Hematopoietic multipotent progenitor cell treated with erythropoietin and hydrocortisone succinate and interleukin-3 and kit ligand, for 8 days (in vitro differentiated cells): ENCODE measurements at places on chromosomes 7 and 10.

DNA sequence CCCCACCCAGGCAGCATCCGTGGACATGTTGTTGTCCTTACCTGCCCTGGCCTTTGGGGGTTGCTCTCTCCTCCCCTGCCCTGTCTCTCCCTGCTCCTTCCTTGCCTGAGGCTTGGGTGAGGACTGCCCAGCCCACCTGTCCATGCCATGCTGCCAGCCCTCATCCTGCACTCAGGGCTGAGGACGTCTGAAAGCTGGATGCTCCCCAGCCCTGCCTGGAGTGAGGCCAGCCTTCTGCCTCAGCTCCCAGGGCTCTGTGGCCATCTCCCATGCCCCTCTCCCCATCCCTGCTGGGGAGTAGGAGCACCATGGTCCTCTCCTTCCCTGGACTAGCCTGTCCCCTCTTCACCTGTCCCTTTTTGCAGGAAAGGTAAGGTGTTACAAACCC is 68.4 kb downstream of the RAMP3 start:
- DNase-seq = no peak

DNA sequence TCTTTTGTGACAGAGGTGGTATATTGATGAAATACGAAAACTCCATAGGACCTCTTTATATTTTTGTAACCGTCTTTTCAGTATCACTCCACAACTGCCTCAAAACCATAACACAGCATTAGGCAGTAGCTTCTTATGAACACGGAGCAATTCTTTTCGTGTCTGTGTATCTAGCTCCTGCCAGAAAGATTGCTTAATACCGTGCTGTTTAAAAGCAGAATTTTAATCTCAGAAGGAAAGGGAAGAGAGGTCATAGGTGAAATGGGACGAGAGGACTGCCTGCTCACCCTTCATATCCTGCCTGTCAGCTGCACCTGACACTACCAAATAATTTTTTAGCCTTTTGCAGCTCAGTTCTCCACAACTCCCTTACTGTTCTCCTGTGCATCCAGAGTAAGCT is 200.7 kb downstream of the DNAH11 start:
- DNase-seq = no peak

- DNase-seq = no peak
Measured at GRCh38 chr7:156368053-156368843, 272.3 kb upstream of the RNF32 start.

- DNase-seq = no peak
Measured at GRCh38 chr7:98978672-98979071, 100.3 kb downstream of the TRRAP start.

DNA sequence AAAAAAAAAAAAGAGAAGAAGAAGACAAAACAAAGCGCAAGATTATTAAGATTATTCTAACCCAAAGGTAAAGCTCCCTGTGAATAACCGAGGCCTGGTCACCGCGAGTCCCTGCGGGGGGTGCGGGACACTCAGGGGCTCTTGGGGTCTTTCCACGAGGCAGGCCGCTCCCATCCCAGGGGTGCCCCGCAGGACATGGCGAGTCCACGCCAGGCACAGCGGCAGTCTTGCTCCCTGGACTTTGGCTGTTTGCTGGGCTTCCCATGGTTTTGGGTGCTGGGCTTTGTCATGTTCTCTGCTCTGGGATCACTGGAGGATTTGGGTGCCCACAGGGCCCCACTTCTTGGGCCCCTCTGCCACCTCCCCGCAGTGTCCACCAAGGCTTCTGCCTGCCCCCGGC is 137.4 kb upstream of the TCERG1L start:
- DNase-seq = no peak
